ENCODE measurements at places on chromosomes 1 and 21.

DNA sequence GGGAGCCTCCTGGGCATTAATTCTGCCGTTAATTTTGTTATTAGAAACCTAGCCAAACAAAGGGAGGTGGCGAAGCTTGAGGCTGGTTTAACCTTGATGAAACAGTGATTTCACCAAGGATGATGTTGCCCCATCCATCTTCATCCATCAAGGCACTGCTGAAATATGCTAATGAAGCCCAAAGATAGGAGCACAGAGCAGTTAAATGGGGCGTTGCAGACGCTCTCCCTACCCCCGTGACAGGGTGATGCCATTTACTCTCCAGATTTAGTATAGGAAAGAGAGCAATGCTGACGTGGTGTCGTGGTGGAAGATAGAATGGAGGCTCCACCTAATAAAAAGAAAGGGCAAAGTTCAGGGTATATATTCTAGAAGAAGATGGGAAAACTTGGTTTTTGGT is 84.0 kb downstream of the PBX1 start:
- no peak for DNase-seq

DNA sequence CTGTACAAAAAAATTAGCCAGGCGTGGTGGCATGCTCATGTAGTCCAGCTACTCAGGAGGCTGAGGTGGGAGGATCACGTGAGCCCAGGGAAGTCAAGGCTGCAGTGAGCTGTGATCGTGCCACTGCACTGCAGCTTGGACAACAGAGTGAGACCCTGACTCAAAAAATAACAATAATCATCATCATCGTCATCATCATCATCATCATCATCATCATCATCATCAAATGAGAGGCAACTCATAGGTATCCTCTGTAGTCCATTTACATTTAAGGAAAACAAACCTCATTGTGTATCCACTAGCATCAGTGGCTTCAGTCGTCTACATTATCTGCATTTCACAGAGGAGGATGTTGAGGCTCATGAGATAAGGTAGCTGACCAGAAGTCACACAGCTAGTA is 68.8 kb upstream of the SELENON start:
- no peak for DNase-seq

- no peak for DNase-seq
These were observed 91.1 kb downstream of the DMRTB1 start for GRCh38 chr1:53550201-53550741.

DNA sequence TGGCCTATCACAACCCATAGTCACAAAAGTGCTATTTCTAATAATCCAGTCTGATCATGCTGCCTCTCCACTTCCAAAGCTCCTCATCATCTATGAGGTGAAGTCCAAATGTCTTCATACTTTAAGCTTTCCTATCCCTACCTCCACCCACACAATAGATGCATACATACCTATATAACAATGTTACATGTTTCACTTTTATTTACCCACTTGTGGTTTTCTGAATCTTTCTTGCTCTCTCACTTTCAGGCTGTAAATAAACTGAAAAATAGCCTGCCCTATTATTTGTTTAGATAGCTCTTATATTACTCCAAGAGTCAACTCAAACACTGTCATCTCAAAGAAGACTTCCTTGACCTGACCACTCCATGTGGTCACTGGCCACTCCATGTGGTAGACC is 406.8 kb upstream of the BEND5 start:
- DNase-seq = no peak

DNA sequence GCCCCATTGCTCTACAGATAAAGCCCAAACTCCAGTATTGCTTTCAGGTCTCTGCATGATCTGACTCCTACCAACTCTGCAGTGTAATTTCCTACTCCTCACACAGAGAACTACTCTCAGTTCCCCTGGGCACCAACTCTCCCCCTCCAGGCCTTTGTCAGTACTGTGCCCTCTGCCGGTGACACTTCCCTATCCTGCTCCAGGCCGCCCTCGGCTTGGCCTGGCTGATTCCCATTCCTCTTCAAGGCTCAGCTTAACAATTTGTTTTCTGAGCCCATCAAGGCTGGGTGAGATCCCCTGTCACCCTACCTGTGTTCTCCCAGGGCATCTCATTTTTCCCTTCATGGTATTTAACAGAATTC is 2.6 kb downstream of the SLAMF8 start:
- DNase-seq = peak; percentile 23

GRCh38 chr1:31617916-31618746 is 642 bp downstream of the HCRTR1 start:
- DNase-seq = no peak

DNA sequence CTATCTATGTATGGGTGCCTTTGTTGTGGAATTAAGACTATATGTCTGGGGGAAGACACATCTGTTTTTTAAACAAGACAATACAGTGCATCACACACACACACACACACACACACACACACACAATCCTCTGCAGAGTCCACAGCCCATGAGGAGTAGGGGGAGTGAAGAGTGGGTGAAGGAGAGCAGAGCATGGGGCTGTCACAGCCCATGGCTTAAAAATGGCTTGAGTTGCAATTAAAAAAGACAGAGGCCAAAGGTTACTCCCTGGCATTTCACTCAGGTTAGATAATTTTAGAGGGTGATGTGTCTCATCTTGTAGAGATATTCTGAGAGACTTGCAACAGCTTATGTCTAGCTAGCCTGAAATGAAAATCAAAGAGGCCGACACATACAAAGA is 176.5 kb upstream of the PLXNA2 start:
- DNase-seq = no peak

DNA sequence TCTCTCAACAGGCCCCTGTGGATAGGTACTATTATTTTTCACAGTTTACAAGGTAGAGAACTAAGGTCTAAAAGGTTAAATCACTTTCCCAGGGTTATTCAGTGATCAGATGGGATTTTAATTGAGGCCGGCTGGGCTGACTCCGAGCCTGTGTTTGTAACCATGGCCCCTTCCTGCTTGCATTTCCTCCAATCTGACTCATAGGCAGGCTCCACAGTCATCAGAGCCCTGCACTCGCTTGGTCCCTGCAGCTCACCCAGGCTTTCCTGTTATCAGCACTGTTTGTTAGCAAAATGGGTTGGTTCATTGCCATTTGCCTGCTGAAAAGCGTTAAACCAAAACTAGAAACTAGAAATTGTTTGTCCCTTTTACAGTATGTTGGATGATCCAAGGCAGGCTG is 41.4 kb upstream of the LMX1A start:
- DNase-seq = no peak

GRCh38 chr1:206579747-206580437 is 32.4 kb downstream of the EIF2D start:
- peak; percentile 47 for DNase-seq

DNA sequence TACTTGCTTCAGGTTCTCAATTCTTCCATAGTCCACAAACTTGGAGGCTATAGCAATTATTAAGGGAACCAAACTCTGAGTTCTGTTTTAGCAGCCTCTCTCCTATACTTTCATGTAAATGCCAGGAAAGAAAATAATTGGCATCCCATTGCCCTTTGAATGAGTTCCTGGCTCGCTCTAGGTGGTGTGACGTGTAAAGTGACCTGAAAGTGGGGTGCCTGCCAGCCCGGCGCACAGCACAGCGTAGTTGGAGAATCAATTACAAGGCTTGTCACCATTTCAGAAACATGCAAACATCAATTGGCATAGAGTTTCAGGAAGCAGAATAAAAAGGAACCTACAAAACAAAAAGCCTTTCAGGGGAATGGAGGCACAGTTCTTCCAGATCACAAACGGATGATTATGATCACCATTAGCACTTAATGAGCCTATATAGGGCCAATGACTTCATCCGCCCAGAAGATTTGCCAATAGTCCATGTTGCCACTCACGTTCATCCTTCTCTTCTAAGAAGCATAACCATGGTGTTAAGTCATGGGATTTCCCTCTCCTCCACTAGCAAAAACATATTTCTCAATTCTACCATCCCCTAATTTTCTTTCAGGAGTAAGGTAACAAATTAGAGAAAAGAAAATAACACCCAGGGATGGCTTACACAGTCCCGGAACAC is 354.6 kb upstream of the ADGRL2 start:
- DNase-seq = no peak

DNA sequence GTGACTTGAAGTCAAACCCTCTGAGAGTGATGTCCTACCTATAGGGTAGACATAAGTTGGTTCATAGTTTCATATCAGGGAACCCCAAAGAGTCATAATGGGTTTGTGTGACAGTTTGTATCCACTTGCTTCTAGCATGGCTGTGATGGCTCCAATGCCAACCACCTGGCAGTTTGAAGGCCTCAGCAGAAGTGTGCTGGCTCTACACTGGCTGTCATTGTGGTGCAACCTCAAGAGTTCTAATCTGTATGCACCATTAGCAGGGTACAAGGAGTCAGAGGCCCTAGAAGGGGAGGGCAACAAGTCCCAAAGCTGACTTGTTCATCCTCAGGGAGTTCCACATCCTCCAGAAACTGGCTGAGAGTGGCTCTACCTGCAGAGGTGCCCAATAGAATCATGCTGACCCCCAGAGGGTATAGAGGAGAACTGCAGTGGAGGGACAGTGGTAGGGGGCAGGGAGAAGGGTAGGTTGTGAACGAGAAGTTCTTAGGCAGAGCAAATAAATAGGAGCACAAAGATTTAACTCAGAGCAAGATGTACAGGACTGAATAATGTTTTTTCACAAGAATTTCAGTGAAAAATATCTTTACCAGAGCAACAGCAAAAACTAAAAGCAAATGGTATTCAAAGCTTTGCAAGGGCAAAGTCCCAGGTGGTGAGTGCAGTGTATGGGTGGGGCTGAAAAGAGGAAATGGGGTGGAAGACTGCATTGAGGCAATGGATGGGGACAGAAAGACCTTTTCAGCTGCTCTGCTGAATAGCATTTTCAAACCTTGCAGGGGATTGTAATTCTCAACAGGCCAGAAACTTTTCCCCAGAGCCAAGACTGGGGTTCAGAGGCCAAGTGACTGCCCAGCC is 3.2 kb downstream of the FCRL2 start:
- no peak for DNase-seq

- no peak for DNase-seq
These were observed 2.5 kb upstream of the CLCA1 start for GRCh38 chr1:86466109-86466844.

- no peak for DNase-seq
These were observed 364.2 kb upstream of the VAMP3 start for GRCh38 chr1:7406641-7407543.

DNA sequence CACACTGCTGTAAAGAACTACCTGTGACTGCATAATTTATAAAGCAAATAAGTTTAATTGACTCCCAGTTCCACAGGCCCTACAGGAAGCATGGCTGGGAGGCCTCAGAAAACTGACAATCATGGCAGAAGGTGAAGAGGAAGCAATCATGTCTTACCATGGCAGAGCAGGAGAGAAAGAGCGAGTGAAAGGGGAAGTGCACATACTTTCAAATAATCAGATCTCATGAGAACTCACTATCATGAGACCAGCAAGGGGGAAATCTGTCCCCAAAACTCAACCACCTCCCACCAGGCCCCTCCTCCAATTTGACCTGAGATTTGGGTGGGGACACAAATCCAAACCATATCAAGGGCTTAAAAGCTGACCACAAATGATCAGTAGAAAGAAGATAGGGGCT is 493.2 kb downstream of the PTPRC start:
- no peak for DNase-seq

- DNase-seq = peak; percentile 3
These were observed 5.5 kb upstream of the LCE5A start for GRCh38 chr1:152505083-152505482.

DNA sequence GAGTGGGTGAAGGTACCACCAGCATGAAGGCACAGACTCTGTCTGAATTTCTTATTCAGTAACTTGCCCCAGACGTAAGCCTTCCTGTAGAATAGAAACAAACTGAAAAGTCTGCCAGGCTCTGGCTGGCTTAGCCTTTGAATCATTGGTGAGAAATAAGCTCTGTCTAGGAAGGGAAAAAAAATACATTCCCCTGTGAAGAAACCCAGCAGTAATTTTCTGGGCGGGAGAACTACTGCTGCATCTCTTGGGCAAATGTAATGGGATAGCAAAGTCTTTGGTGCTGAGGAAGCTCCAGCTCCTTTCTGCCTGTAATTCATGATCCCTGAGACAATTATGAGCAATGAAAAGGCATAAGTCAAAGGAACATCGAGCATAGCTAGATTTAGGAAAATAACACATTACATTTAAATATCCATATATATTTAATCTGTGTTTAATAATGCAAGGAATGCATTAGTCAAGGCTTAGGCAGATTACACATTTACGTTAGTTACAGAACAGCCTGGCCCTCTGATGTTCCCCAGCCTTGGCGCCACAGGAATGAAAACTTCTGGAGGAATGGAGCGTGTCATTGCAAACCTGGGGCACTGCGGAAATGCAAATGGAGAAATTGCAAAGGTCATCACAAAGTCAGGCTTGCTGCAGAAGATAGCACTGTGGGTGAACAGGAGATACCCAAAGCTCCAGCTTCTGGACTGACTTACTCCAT is 216.3 kb upstream of the CAMK1G start:
- DNase-seq = no peak

DNA sequence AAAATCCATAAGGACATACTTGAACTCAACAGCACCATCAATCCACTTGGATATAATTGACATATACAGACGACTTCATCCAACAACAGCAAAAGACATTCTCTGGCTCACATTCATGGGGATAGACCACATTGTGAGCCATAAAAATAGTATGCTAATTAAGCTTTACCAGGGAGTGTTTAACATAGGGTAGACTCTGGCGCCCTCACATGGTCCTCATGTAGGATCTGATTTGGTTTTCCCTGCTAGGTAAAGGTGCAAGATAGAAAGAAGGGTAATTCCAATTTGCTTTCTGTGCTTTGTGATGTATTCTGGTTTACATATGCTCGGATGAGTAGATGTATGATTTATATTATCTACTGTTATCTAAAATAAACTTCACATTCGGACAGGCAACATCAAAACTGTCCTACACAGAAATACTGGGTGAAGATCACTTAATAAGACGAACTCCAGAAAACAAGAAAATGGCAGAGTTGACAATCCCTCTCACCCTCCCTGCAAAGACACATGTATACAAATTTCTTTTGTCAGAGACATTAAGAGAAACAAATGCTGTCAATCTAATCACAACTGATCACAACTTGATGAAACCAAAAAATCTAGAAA is 27.7 kb downstream of the CR1L start:
- peak; percentile 34 for DNase-seq

GRCh38 chr1:31488528-31488927 is 75.5 kb downstream of the SERINC2 start:
- DNase-seq = no peak

DNA sequence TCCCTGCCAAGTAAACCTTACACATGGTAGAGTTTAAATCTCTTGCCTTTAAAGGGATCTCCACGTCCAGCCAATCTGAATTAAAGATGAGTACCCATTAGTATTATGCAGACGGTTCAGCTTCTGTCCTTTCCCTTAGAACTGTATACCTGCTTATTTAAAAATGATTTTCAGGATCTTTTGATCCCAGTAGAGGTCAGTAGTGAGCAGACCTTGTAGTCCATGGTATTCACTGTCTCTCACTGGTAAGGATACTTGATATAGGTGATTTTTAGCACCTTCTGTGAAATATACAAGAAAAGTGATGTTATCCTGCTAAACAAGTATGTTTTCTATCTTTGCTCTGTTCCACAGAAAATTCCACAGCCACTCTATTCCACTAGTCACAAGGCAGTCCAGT is 1211.6 kb upstream of the ADGRL4 start:
- DNase-seq = no peak

DNA sequence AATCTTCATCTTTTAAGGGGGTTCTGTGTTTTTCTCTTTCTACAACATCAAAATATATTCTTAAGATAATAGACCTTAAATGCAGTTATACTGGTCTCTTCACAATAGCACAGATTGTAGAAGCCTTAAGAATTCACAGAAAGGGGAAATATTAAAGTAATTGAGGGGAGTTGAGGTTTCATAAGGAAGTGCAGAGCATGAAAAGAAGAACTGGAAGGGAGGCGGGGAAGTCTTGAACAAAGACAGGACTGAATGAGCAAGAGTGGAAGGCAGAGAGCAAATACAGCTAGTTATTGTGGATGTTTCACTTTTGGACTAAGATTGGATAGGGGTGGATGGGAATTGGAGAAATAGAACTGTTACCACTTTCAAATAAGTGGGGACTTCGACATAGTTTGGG is 67.7 kb downstream of the PTGER3 start:
- DNase-seq = no peak
